ENCODE measurements at places on chromosomes 7 and 10. TPM values are rescaled to one million over a fixed set of nuclear protein-coding genes. Genes with fewer than 3 reads are reported as not detected.

The TRDMT1 gene
- total RNA-seq, result 3.3 TPM

The GIMAP6 gene
- 38.7 TPM for total RNA-seq

The CALHM3 gene
- total RNA-seq, result not detected

The MIOS gene
- total RNA-seq, result 31.6 TPM

The PRLHR gene
- not detected for total RNA-seq

The PKD2L1 gene
- total RNA-seq, result not detected

The RBP3 gene
- not detected for total RNA-seq

The C7orf33 gene
- total RNA-seq, result not detected

The ING3 gene
- 26.7 TPM for total RNA-seq

DNA sequence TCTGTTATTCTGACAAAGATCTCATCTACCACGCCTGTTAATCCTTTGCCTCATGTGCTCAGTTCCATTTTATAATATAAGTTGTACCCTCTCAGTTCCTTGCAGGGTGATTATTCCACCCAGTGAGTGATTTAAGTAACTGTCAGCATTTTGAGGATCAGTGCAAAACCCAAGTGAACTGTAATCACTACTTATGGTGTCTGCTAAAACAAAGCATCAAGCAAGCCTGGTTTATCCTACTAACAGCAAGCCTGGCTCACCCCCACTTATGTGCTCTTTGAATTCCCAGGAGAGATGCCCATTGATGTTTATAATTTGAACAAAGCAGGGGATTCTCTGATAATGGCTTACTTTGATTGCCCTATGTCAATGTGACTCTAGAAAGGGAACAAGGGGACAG lies 186.8 kb upstream of the LRGUK start:
- no peak overlapping the region for H3K27ac ChIP-seq
- DNase-seq, result no peak
- no peaks in the 10 kb centered on the region for H3K27me3 ChIP-seq
- H3K4me1 ChIP-seq, result no peaks in the 10 kb centered on the region
- H3K4me3 ChIP-seq, result no peak overlapping the region
- no peaks in the 10 kb centered on the region for H3K36me3 ChIP-seq

GRCh38 chr7:150801946-150802771 lies 1.6 kb downstream of the TMEM176A start:
- peaks cover 47% of the 10 kb centered on the region for H3K27me3 ChIP-seq
- peak overlapping the region; percentile 26 for H3K4me3 ChIP-seq
- DNase-seq, result no peak
- H3K36me3 ChIP-seq, result no peaks in the 10 kb centered on the region
- H3K27ac ChIP-seq, result no peak overlapping the region

- H3K4me1 ChIP-seq, result no peaks in the 10 kb centered on the region
- H3K27me3 ChIP-seq, result no peaks in the 10 kb centered on the region
- no peak for DNase-seq
- H3K27ac ChIP-seq, result no peak overlapping the region
Measured at GRCh38 chr7:41449286-41449685, 253.6 kb downstream of the INHBA start.

GRCh38 chr7:150389532-150389816 lies 10.3 kb downstream of the ZNF775 start:
- no peaks in the 10 kb centered on the region for H3K27me3 ChIP-seq
- H3K27ac ChIP-seq, result no peak overlapping the region
- H3K36me3 ChIP-seq, result peaks cover 22% of the 10 kb centered on the region
- H3K4me3 ChIP-seq, result no peak overlapping the region

GRCh38 chr10:116704926-116705325 lies 37.4 kb downstream of the HSPA12A start:
- H3K27ac ChIP-seq, result no peak overlapping the region
- no peaks in the 10 kb centered on the region for H3K4me1 ChIP-seq
- no peaks in the 10 kb centered on the region for H3K36me3 ChIP-seq

- no peak for DNase-seq
- no peak overlapping the region for H3K27ac ChIP-seq
- H3K36me3 ChIP-seq, result peaks cover 3% of the 10 kb centered on the region
- H3K4me3 ChIP-seq, result no peak overlapping the region
- peaks cover 8% of the 10 kb centered on the region for H3K4me1 ChIP-seq
Measured at GRCh38 chr10:132368881-132369635, 27.9 kb upstream of the PWWP2B start.

- no peaks in the 10 kb centered on the region for H3K27me3 ChIP-seq
- no peak overlapping the region for H3K4me3 ChIP-seq
- H3K36me3 ChIP-seq, result no peaks in the 10 kb centered on the region
- no peak for DNase-seq
Measured at GRCh38 chr7:84157171-84157570, 37.4 kb downstream of the SEMA3A start.

GRCh38 chr7:135690566-135690965 lies 28.3 kb downstream of the STMP1 start:
- peaks cover 7% of the 10 kb centered on the region for H3K36me3 ChIP-seq
- H3K4me1 ChIP-seq, result no peaks in the 10 kb centered on the region
- no peak overlapping the region for H3K4me3 ChIP-seq
- DNase-seq, result no peak
- H3K27me3 ChIP-seq, result no peaks in the 10 kb centered on the region
- H3K27ac ChIP-seq, result no peak overlapping the region

DNA sequence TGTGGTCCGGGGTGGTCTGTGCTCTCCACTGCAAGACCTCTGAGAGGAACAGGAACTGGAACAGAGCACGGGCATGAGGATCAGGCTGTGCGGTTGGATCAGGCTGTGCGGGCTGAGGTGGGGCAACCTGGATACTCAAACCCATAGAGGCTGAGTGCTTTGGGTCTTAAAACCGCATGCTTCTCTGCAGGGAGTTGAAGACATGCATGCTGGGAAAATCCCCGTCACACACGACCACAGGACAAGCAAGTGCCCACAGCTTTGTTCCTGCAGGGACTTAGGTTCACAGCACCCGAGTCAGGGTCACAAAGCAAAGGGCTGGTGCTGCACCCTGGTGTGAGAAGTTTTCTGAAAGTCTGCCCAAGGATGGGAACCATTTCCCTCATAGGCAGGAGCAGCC lies 221.2 kb downstream of the ZMYND11 start:
- DNase-seq, result no peak
- no peaks in the 10 kb centered on the region for H3K27me3 ChIP-seq
- no peaks in the 10 kb centered on the region for H3K36me3 ChIP-seq

- H3K4me3 ChIP-seq, result no peak overlapping the region
- DNase-seq, result no peak
- peaks cover 7% of the 10 kb centered on the region for H3K27me3 ChIP-seq
- H3K36me3 ChIP-seq, result no peaks in the 10 kb centered on the region
Measured at GRCh38 chr7:104795616-104796398, 218.2 kb upstream of the KMT2E start.

DNA sequence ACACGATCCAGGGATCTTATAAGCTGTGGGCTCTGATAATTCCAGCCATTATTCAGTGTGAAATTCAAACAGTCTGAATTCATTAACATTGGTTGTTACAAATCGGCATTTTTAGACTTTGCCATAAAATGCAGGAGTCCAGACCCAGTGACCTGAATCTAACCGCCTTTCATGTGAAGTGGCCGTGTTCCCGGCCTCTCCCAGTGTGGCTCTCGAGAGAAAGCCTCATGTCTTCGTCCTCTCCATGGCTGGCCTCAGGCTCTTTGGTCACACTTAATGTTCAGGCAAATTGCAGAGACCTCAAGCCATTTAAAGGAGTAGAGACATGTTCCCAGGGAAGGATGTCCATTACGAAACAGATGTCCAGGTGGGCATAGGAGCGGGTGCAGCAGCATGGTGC lies 59.3 kb downstream of the CTBP2 start:
- H3K27ac ChIP-seq, result no peak overlapping the region
- H3K4me1 ChIP-seq, result no peaks in the 10 kb centered on the region
- no peak overlapping the region for H3K4me3 ChIP-seq

DNA sequence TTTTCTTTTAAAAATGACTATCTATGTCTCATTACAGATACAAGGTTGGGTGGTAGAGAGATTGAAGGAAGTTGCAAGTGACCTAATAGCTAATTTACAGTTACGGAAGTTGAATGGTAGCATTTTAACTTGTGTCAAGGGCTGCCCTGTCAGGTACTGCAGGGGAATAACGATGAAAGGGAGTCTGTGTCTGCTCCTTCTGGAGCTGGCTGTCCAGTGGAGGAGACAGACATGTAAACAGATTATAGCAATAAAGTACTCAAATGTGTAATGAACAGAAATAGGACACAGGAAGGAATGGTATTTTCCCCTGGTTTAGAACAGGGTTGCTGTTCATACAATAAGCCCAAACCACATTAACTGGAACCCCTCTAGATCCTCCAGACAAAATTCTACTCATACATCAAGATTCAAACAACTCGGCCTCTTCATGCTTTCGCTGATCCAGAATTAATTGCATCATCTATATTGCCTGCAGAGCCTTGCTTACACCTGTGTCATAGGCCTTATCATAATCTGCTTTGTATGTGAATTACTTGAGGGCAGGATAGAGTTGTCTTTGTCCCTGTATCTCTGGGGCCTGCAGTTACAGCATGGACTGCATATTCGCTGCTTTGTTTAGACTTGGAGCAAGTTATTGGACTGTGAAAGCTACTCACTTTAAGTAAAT lies 42.8 kb downstream of the AUTS2 start:
- no peak overlapping the region for H3K27ac ChIP-seq
- H3K27me3 ChIP-seq, result no peaks in the 10 kb centered on the region
- H3K4me1 ChIP-seq, result no peaks in the 10 kb centered on the region
- no peak overlapping the region for H3K4me3 ChIP-seq

GRCh38 chr7:112880818-112881418 lies 90.7 kb upstream of the TMEM168 start:
- no peak overlapping the region for H3K27ac ChIP-seq
- peaks cover 9% of the 10 kb centered on the region for H3K36me3 ChIP-seq
- peaks cover 5% of the 10 kb centered on the region for H3K4me1 ChIP-seq
- no peaks in the 10 kb centered on the region for H3K27me3 ChIP-seq
- DNase-seq, result no peak
- H3K4me3 ChIP-seq, result no peak overlapping the region

GRCh38 chr7:69078997-69079769 lies 519.1 kb upstream of the AUTS2 start:
- H3K4me3 ChIP-seq, result no peak overlapping the region
- DNase-seq, result no peak
- H3K36me3 ChIP-seq, result peaks cover 2% of the 10 kb centered on the region
- no peak overlapping the region for H3K27ac ChIP-seq
- H3K27me3 ChIP-seq, result no peaks in the 10 kb centered on the region

DNA sequence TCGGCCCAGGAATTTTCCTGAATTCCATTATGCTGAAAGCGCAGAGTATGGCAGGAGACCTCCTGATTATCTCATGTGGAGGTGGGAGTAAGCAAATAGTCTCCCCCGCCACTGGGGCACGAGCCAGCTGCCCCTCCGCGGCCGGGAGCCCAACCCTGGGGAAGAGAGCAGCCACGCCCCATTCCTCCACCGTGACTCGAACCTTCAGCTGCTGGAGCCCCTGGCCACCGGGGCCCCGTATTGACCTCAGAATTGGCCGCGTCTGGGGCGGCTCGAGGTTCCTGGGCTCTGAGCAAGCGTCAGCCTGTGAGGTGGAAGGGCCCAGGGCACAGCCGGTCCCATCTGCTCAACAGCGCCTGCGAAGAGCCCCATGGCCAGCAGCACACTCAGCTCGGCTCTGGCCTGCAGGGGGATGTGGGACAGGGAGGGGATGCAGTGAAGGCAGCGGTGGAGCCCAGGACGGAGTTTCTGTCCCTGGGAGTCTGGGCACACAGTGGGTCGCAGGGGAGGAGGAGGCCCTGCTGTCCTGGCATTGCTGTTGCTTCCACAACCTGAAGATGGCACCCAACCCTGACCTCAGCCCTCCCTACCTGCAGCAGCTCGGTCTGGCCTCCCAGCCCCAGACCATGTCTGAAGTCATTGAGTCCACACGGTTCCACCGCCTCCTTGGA lies 97.8 kb downstream of the CHST15 start:
- H3K36me3 ChIP-seq, result no peaks in the 10 kb centered on the region
- peaks cover 40% of the 10 kb centered on the region for H3K27me3 ChIP-seq
- DNase-seq, result no peak
- H3K27ac ChIP-seq, result no peak overlapping the region
- peaks cover 12% of the 10 kb centered on the region for H3K4me1 ChIP-seq

- no peaks in the 10 kb centered on the region for H3K36me3 ChIP-seq
- no peak overlapping the region for H3K4me3 ChIP-seq
- H3K27me3 ChIP-seq, result peaks cover 9% of the 10 kb centered on the region
- H3K27ac ChIP-seq, result no peak overlapping the region
- DNase-seq, result no peak
Measured at GRCh38 chr7:99860281-99861127, 16.3 kb downstream of the OR2AE1 start.

GRCh38 chr7:2657920-2658671 lies 26.3 kb downstream of the TTYH3 start:
- DNase-seq, result no peak
- H3K4me3 ChIP-seq, result no peak overlapping the region
- H3K27me3 ChIP-seq, result no peaks in the 10 kb centered on the region
- H3K36me3 ChIP-seq, result no peaks in the 10 kb centered on the region

All from activated T-helper 1 cell treated with anti-CD3 and anti-CD28 coated beads, Interleukin-12 subunit alpha, Interleukin-12 subunit beta, Interleukin-2, Interleukin-4 antibody, amounts not matched to agents 30 ng/mL and 10 ng/mL and 1 ng/mL, durations not matched to agents 14 hours and 24 hours and 36 hours (primary cell).